ENCODE measurements at places on chromosomes 1 and 21.

- no peak for DNase-seq
These were observed 60.5 kb upstream of the FOXD3 start for GRCh38 chr1:63261736-63262458.

DNA sequence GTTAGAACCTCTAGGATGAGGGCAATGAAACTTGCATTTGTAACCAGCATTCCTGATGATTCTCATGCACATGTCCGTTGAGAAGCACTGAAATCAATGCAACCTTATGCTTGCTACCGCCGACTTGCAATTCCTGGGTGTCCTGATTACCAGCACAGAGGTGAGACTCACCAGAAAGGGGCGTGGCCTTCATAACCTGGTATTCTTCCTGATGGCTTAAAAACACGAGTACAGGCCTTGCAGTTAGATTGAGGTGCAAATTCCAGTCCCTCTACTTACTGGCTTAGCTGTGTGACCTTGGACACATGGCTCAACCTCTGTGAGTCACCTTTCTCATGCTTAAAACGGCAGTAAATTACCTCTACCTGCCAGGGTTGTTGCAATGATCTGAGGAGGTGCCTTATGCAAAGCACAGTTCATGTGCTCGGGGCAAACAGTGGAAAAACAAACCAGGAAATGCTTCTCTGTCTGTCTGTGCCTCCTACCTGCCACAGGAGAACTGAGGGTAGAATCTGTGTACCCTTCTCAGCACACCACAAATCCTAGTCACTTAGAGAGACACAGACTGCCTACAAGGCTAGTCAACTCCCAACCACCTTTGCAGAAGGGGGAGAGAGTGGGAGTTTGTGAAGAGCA, 39.1 kb upstream of the ECE1 start:
- DNase-seq, result no peak

GRCh38 chr1:98468111-98468717, 193.3 kb upstream of the SNX7 start:
- no peak for DNase-seq

- DNase-seq, result no peak
These were observed 7.3 kb downstream of the EDEM3 start for GRCh38 chr1:184747089-184747955.

GRCh38 chr21:22438428-22439086, 1440.3 kb downstream of the NCAM2 start:
- no peak for DNase-seq

DNA sequence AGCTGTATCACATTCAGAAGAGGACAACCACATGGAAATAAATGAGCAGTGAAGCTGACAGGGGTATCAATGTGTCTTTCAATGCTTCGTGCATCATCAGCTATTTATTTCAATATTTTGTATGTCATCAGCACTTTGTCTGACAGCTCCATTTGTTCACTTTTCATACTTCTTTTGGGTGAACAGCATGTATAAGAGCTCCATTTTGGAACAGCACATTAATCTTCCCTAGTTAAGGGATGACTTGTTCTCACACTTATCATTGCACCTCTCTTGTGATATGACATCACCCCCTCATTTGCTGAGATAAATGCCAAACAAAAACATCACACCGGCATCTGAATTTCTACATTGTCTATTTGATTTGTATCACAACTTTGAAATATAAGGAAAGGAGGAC, 190.6 kb upstream of the SAMSN1 start:
- no peak for DNase-seq

DNA sequence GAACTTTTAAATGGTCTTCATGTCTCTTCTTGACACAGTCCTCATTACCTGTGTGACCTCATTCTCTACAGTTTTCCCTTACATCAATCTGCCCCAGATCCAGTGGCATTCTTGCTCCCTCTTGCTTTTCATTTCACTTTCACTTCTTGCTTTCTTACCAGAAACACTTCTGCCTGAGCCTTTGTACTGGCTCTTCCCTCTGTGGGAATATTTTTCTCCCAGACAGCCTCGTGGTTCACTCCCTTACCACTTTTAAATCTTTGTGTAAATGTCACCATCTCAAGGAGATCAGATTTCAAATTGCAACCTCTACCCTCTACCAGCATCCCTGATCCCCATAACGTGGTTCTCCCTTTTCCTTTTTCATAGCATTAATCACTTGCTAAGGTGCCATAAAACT, 73.2 kb downstream of the DISC1 start:
- DNase-seq, result no peak

DNA sequence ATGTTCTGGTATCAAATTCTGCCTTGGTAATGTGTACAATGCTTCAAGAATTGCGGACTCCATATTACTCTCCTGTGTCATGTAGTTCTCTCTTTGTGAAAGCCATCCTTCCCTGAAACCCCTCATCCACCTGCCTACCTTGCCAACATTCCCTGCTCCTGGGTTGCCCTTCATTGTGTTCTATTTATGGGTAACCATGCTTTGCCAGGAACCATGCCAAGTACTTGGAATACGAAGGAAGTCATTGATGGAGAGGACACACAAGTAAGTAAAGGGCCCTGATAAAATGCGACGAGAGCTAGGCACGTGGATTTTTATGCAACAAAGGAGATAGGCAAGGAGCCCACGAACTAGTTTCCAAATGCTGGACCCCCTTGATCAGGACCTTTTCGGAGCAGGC, 300.8 kb downstream of the DISC1 start:
- no peak for DNase-seq

DNA sequence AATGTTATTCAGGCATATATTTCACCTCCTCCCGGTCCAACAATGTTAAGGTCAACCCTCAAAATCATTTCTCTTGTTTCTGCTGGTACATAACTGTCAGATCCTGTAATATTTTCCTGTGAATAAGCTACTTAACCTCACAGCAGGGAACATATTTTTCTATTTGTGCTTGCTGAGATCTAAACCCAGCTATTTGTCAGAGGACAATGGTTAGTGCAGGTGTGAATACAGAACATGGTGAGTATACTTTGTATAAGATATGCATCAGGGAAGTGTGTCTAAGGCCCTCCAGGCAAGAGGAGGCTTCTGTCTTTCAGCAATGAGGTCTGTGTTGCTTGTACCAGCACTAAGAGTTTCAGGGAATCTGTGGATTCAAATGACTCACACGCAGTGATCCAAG, 970.6 kb downstream of the NCAM2 start:
- DNase-seq, result no peak

DNA sequence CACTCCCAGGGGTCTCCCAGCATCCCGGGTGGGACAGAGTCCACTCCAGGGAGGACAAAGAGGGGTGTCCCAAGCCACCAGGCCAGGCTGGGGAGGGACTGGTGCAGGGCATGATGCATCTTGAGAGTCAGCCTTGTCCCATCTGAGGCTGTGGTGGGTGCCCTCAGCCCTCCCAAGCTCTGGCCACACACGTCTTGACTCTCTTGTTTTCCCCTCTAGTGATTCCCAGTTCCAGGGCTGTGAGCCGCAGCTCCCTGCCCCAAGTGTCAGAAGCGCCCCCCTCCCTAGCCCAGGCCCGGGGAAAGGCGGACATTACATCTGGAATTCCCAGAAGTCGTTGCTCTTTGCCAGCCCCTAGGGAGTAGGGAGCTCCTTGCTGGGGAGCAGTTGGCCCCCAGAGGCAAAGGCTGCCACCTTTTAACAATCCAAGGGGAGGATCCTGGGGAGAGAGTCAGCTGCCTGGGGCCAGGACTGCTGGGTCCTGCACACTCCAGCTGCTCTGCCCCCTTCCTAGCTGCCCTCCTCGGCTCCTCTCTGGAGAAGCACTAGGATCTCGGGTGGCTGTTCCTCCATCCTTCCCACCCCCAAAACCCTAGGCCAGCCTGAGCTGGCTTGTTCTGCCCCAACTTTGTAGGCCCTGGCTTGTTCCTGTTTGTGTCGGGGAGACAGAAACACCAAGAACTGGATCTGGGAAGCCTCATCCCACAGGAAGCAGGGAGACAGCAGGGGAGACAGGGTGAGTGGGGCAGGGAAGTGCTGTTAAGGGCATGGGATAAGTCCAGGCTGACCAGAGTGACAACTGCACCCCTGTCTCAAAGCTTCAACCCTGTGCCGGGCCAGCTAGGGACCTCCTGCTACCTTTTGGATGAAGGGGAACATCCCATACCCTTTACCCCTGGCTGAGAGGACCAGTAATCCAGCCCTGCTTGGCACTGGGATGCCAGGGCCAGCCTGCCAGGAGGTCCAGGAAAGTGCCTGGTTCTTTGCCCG, 3.2 kb upstream of the PTPN7 start:
- DNase-seq, result no peak

DNA sequence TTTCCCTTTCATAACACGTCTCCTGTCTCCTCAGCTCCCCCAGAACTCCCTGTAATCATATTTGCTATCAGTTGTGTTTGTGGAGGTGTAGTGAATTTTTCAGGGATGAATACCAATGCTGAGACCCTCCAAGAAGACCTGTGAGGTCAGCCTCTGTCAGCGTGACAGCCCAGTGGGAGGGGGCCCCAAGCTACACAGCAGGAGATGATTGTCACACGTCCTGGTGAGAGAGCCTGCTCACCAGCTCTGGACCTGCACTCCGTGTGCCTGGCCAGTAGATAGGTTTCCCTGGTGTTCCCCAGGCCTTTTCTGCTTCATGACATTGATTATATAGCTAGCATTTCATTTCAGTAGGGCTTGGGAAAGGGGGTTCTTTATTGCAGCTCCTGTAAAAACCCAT, 421.5 kb downstream of the KIF26B start:
- no peak for DNase-seq

DNA sequence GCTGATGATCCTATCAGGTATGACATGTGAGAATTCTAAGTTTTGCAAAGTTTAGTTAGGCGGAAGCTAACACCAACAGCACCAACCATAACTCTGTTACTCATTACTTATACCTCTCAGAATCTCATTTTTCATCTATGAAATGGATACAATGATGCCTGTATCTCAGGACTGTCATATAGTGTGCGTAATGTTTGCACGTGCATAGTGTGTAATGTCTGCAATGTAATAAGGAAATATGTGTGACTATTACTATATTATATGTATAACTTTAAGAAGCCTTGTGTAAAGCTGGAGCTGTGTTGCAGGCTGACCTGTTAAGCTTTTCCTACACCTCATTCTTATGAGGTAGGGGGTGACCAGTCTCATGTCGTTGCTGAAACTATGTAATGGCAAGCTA, 13.0 kb downstream of the ADCY10 start:
- no peak for DNase-seq

- DNase-seq, result no peak
These were observed 432 bp downstream of the EPHB2 start for GRCh38 chr1:22711071-22711470.

DNA sequence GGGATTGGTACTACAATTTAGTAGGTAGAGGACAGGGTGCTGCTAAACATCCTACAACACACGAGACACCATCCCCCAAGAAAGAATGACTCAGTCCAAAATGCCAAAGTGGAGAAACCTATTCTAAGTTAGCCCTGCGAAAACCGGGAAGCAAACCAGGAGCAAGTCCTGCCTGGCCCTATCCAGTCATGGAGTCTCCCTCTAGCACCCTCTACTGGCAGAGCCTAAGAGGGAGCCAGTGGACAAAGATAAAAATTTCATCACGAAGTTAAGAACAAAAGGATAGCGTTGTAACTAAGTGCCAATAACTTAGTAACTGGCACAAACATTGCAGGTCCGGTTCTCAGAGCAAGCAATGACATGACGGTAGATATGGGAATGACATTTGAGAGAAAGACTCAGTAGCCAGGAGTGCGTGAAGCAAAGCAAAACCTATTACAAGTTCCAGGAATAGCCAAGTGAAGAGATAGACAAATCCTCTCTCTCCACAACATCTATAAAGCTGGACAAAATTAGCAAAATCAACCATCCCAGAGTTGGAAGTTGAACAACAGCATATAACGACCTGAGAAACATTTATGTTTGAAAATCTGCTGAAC, 383.5 kb downstream of the OMA1 start:
- no peak for DNase-seq

DNA sequence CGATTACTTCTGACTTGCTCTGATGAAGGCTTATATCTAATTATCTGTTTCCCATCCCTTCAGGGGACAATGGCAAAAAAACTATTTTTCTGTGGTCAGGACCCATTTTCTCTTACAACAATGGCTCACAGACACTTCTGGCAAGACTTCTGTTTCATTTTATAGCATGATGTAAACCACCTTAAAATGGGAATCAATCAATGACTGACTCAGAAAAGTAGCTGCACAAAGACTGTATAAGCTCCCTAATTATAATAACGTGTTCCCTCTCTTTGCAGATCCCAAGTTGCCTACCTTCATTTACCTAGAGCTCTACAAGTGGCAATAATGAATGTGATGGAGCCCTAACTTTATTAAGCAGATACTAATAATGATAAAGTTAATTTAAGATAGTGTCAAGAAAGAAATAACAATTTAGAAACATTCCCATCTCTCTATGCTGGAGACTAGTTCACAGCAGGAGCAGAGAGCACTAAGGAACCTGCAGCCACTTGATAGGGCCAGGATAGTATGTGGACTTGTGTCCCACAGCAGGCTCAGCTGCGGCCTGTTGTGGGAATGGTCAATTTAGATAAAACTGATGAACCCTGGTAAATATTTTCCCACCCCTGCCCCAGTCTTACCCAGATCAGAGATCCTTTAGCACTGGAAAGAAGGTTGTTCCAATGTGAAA, 538 bp downstream of the GBP2 start:
- DNase-seq, result no peak

- no peak for DNase-seq
These were observed 1.8 kb downstream of the TMED5 start for GRCh38 chr1:93178418-93178817.

DNA sequence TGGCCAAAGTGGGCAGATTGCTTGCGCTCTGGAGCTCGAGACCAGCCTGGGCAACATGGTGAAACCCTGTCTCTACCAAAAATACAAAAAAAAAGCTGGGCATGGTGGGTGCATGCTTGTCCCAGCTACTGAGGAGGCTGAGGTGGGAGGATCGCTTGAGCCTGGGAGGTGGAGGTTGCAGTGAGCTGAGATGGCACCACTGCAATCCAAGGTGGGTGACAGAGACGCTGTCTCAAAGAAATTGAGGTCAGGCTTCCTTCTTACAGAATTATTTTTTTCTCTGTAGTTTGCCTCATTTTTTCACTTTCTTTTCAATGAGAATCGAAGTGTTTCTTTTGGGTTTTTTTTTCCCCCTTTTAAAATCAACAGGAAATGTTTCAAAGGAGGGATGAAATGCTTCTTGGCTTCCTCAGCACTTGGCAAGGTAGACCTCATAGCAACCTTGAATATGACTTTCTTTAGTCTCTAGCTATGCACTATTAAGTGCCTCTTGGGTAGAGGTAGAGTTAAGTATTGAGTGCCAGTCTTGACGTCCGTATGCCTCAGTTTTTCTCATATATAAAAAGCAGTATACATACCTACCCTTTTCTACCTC, 40.3 kb downstream of the MDM4 start:
- no peak for DNase-seq

- no peak for DNase-seq
These were observed 553 bp downstream of the PTGER3 start for GRCh38 chr1:71046891-71047634.

DNA sequence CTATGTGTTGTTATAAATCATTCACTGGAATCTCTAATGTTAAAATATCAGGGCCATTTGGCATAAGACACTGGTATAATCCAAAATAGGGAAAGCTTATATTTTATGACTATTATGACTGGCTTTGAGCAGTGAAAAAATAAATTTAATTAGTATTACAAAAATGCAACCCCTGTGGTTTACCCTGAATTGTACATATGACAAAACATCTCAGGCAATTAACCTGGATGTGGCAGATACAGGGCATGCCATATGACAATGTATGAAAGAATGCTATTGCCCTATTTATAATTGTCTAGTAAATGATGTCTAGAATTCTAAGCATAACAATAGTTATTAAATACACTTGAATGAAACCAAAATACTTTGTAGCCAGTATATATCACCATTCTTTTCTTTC, 532.5 kb upstream of the ADGRL4 start:
- no peak for DNase-seq

- peak; percentile 63 for DNase-seq
These were observed 5.7 kb downstream of the TPM3 start for GRCh38 chr1:154186177-154186576.

- DNase-seq, result peak; percentile 69
These were observed 5.1 kb downstream of the LMNA start for GRCh38 chr1:156119503-156120209.
